ENCODE measurements at places on chromosomes 12 and 14. TPM values are rescaled to one million over a fixed set of nuclear protein-coding genes. Genes with fewer than 3 reads are reported as not detected.

DNA sequence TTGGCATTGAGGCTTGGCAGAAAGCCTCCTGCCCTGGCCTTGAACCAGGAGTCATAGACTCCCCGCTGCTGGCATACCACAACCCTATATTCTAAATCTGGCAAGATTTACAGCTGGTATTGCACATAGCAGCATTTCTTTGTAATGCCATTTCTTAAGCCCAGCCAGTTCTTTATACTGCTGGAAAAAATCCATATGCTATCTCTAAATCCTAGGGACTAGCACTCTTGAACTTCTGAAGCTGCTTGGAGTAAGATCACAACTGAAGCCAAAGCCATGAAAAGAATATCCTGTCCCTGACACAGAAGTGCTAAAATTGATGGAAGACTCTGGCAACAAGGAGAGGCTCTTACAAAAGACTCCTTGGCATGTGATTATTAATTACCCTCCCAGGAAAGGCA, 89.3 kb downstream of the KCNC2 start:
- peak; percentile 87 for DNase-seq

- no peak for DNase-seq
Observed at GRCh38 chr12:125187148-125187745, 122.0 kb downstream of the AACS start.

DNA sequence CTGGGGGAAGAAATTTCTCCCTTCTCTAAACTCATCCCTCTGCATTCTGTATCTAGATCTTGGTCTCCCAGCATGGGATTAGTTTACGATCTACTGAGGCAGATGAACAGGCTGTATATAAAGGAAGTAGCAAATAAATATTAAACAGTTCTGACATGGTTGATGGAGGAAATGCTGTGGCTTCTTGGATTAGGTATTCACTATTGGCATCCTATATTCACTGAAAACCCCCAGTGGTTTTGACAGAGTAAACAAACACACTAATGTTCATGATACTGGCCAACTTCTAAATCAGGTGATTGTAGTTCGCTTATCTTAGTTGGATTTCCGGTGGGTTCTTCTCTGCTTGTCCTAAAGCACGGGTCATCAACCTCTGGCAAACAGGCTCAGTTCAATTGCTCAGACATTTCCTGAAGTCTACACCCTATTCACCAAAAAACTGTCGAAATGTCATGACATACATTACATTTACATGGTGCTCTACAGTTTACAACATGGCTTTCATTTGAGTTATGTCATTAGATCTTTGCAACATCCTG, 433.9 kb downstream of the EGLN3 start:
- DNase-seq = no peak

DNA sequence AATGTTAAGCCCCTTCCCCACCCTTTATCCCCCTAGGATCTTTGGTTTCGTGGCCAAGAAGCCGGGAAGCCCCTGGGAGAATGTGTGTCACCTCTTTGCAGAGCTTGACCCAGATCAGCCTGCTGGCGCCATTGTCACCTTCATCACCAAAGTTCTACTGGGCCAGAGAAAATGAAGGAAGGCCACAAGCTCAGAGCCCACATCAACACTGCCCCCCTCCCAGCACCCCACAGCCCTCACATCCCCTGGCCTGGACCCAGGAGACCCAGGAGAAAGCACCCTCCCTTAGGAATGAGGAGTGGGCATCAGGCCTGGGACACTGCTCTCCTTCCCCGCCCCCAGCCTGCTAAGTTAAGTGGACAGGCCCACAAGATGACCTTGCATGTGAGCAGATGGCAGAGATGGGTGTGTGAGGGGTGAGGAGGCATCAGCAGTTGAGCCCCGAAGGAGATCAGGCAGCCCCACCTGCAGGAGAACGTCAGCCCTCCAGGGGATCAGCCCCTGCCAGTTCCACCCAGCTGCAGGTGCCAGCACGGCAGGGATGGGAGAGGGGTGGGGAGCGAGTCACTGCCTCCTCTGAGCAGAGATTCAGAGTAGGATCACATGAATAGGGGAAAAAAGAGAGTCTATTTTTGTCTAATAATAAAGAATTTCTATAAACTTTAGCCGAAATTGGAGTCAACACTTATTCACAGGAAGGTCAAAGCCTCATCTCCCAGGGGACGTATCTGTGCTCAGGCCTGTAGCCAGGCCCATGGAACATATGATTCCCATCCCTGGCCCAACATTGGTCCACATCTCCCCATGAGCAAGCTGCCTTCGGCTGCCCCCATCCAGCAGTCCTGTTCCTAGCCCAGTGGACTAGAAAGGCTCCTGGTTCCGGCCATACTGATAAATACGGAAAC, 14.1 kb downstream of the TNS2 start:
- DNase-seq = no peak

- DNase-seq = no peak
Observed at GRCh38 chr12:81078469-81079196, 754 bp downstream of the ACSS3 start.

DNA sequence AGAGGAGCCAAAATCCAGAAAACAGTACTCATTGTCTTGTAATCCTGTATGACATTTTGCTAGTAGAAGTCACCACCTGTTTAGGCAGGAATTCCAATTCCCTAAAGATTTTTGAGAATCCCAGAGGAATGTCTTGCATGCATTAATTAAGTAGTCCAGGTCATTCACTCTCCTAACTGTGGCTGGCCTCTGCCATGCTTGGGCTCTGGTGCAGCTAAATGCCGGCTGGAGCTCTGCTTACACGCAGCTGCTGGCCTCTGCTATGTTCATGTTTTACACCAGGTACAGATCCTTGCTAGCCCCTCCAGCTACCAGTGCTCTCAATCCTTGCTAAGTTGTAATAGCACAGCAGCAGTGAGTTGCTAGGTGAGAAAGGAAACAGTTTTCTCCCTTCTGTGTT, 16.3 kb upstream of the HIF1A start:
- no peak for DNase-seq

- DNase-seq = no peak
Observed at GRCh38 chr12:25320123-25321006, 69.6 kb upstream of the KRAS start.

GRCh38 chr12:27575762-27576118, 51.7 kb downstream of the PPFIBP1 start:
- no peak for DNase-seq

DNA sequence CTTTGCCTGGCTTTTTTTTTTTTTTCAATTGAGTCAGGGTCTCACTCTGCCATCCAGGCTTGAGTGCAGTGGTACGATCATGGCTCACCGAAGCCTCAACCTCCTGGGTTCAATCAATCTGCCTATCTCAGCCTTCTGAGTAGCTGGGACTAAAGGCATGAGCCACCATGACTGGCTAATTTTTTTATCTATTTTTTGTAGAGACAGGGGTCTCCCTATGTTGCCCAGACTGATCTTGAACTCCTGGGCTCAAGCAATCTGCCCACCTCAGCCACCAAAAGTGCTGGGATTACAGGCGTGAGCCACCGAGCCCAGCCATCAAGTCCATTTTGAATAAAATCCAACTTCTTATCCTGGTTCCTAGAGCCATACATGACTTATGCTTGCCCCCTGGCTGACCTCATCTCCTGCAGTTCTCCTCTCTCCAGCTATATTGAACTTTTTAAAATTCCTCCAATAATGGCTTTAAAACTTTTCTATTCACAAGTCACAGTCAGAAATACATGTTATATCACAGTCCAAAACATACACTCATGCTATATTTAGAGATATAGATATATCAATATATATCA, 10.4 kb upstream of the RND1 start:
- no peak for DNase-seq

- DNase-seq = no peak
Observed at GRCh38 chr14:103897075-103897947, 30.9 kb upstream of the TDRD9 start.

- no peak for DNase-seq
Observed at GRCh38 chr14:75738192-75738591, 77.1 kb downstream of the TTLL5 start.

- DNase-seq = no peak
Observed at GRCh38 chr14:91332171-91332985, 85.2 kb downstream of the CCDC88C start.

GRCh38 chr12:81203671-81204204, 125.9 kb downstream of the ACSS3 start:
- DNase-seq = peak; percentile 41

DNA sequence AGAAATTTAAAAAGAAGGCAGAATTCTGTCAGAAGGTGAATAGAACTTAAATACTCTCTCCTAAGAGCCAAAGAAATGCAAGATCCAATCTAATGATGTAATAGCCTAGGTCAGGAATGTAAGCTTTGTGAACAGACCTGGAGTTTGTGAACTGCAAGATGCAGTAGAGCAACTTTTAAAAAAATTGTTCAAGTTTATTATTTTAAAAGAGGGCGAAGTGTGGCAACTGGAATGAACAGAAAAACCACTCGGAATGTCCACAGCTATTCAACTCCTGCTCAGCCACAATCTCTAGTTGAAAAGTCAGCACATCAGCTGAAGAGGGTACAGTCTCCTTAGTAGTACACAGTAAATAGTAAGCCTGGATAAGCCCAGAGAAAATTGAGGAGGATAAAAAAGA, 228.8 kb downstream of the PPFIA2 start:
- DNase-seq = no peak

- DNase-seq = no peak
Observed at GRCh38 chr14:22251090-22251489, 337.9 kb downstream of the DAD1 start.

DNA sequence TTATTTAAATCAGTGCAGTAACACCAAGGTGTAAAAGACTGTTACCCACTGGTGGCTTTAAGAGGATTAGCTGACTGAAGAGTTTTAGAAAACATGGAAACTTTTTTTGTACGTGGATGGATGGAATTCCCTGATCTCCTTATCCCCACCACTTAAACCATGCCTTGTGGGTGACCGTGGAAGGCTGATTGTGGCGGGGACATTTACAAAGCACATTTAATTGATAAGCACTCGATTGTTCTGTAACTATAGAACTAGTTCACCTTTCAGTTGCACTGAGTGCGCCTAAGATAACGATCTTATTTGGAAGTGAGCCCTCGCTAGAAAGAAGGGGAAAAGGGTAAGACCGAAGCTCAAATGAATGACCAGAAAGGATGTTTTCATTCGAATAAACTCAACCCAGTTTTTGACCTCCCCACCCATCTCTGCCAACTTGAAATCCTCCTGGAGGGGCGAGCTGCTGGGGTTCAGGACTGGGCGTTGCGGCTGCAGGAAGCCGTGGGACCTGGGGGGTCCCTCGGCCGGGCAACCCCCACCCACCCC, 688 bp upstream of the RASSF3 start:
- DNase-seq = peak; percentile 52

GRCh38 chr12:109459247-109459646, 17.9 kb downstream of the KCTD10 start:
- DNase-seq = no peak

- no peak for DNase-seq
Observed at GRCh38 chr12:131606218-131606901, 104.5 kb upstream of the SFSWAP start.

- DNase-seq = no peak
Observed at GRCh38 chr12:31999692-32000091, 40.5 kb downstream of the RESF1 start.

DNA sequence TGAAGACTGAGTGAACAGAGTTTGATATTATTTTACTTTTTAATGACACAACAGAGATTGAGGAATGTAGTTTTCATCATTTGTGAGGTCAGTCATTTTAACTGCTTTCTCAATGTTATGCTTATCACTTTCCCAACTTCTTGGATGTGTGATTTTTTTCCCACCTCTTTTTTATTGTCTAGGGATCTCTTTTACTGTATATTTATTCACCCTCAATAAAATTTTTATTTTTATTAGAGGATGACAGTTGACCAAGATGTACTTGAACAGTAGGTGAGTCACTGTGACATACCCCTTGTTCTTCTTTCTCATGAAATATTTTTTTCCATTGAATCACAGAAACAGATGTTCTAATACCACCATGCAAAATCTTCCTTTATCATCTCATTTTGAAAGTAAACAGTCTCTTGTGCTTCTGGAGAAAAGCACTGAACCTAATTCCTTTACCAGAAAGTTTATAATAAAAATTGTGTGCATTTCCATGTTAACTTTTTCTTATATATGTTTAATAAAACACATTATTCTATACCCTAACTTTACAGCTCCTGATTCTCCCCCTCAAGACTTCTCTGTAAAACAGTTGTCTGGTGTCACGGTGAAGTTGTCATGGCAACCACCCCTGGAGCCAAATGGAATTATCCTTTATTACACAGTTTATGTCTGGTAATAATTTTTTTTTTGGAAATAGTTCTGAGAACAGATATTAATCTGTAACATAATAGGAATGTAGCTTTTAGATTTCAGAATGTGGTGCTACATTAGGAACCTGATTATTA, 65.9 kb downstream of the PTPRQ start:
- DNase-seq = peak; percentile 13

DNA sequence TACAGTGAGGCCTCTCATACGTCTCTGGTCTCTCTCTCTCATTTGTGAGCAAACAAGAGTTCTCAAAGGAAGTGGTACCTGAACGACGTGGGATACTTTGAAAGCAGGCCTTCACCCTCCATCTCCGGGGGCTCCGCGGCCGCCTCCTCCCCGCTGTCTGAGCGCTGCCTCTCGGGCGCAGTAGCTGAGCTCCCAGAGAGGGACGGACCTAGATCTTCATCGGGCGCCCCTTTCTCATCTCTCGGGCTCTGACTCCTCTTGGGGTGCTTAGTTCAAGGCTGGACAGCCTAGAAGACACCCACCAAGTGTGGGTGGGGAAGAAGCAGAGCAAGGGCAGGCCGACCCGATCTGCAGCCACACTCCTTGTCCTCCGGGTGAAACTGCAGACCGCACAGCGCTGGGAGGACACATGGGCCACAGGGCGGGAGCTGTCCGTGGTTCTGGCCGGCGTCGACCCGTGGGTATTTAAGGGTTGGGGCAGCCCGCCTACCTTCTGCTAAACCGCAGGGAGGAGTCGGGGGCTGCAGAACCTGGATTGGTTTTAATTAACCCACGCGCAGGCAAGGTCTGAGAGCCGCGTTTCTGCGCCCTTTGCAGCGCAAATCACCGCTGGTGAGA, 92.7 kb downstream of the PAH start:
- DNase-seq = peak; percentile 34

- DNase-seq = no peak
Observed at GRCh38 chr12:104630230-104630670, 173.5 kb downstream of the CHST11 start.

The PLD4 gene
- 8.8 TPM for polyA plus RNA-seq

The CEBPE gene
- polyA plus RNA-seq = 0.14 TPM

The CSRP2 gene
- 91.5 TPM for polyA plus RNA-seq

The KERA gene
- 0.08 TPM for polyA plus RNA-seq

The COL2A1 gene
- polyA plus RNA-seq = 48.0 TPM

The PLEKHD1 gene
- polyA plus RNA-seq = 6.1 TPM

The SLC2A3 gene
- polyA plus RNA-seq = 18.6 TPM

The ESR2 gene
- 0.73 TPM for polyA plus RNA-seq

The TAS2R9 gene
- polyA plus RNA-seq = not detected

The IAPP gene
- polyA plus RNA-seq = not detected

The NFKBIA gene
- 62.6 TPM for polyA plus RNA-seq

The RBM23 gene
- polyA plus RNA-seq = 151 TPM

The TBPL2 gene
- 0.08 TPM for polyA plus RNA-seq
